Stimulated activated CD4-positive, alpha-beta T cell treated with anti-CD3 and anti-CD28 coated beads, Interleukin-12 subunit alpha, Interleukin-12 subunit beta, amount 100 ng/mL, for 48 hours (primary cell): ENCODE measurements at places on chromosomes 1 and 21.

- no peak for DNase-seq
Measured at GRCh38 chr1:172383536-172383935, 36.9 kb upstream of the C1orf105 start.

GRCh38 chr1:28118640-28119307 is 30.4 kb upstream of the EYA3 start:
- DNase-seq: no peak

- DNase-seq: no peak
Measured at GRCh38 chr1:222784916-222785315, 29.9 kb upstream of the DISP1 start.

GRCh38 chr1:3905953-3906671 is 6.0 kb upstream of the C1orf174 start:
- no peak for DNase-seq

DNA sequence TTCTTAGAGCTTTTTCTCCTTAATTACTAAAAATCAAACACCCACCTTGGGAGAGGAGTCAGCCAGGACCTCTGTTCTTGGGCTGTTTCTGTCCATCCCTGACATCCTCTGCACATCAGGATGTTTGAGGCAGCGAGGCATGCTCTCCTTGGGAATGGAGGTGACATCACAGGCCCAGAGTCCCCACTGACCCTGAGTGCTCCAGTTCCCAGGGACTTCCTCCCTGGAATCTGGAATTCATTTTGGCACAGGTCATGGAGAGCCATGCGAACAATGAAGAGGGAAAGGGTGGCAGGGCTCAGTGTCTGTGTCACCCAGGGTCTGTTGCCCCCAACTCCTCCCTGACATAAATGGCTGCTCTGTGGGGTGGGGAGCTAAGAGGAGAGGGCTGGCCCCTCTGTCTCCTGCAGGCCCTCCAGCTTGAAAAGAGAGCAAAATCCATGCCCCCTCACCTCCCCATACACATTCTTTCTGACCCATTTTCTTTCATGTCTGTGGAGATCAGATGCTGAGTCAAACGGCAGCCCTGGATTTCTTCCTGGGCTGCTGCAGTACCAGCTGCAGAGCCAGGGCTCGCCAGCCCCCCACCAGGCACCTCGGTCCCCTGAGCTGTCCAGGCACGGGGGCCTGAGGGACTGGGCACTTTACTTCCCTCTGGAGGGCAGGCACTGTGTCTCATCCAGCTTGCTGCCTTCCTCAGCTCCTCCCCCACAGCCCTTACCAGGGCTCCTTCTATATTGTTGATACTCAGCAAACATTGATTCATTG is 102.0 kb downstream of the NMNAT2 start:
- no peak for DNase-seq

DNA sequence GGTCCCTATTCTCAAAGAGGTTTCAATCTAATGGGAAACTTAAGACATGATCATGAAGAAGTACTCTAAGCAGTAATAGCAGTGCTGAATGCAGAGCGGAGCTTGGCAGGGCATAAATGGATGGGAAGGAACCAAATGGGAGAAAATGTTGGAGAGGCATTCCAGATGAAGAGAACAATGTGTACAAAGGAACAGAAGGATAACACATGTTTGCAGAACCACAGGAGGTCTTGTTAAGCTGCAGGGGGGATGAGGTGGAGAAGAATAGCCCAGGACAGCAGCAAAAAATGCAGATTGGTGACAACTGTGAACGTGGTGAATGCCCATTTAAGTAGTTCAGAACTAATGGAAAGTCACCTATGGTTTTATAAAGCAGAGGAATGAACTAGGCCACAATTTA is 99.1 kb downstream of the ASTN1 start:
- no peak for DNase-seq

GRCh38 chr1:244545511-244545910 is 84.4 kb downstream of the CATSPERE start:
- no peak for DNase-seq

DNA sequence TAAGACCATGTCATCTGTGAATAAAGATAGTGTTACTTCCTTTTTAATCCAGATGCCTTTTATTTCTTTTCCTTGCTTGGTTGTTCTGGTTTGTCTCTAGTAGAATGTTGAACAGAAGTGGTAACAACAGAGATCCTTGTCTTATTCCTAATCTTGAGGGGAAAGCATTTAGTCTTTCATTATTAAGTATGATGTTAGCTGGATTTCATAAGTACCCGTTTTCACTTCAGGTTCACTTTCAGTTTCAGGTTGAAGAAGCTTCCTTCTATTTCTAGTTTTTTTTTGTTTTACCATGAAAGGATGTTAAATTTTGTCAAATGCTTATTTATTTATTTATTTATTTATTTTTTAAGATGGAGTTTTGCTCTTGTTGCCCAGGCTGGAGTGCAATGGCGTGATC is 22.3 kb upstream of the AGPAT3 start:
- DNase-seq: no peak

- no peak for DNase-seq
Measured at GRCh38 chr1:5936621-5937372, 55.4 kb downstream of the NPHP4 start.

DNA sequence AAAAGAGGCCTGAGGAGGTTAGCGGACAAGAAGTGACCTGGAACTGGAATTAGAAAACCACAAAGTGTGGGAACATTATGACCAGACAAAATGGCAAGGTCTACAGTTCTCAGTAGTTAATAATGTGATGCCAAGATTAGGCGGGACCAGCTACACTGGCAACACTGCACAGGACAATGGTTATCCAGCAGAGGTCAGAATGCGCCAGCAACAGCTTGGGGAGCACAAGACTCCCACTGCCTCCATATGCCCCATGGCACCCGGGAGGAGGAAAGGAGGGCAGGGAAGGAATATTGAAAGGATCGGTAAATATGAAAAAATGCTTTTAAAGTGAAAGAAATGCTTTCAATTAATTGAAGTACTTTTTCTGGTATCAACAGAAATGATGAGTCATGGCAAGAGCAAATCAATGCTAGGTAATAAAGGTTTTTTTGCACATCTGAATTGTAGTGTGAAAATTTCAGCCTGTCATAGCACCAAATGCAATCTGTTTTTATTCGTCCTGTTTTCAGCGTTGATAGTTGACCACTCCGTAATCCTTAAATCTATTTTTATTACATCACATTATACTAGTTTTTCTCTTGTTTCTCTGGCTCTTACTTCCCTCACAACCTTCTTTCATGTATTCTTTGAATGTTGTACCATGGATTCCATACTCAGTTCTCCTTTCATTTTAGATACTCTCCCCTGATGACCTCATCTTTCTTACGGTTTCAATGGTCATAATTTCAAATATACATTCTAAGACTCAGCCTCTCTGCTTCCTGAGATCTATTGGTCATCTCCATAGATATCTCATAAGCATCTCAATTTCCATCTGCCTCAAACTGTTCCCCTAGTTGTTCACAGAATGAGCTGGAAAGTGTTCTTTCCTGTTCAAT is 30.7 kb downstream of the VCAM1 start:
- no peak for DNase-seq

GRCh38 chr1:110462964-110463363 is 12.0 kb downstream of the PROK1 start:
- DNase-seq: no peak

DNA sequence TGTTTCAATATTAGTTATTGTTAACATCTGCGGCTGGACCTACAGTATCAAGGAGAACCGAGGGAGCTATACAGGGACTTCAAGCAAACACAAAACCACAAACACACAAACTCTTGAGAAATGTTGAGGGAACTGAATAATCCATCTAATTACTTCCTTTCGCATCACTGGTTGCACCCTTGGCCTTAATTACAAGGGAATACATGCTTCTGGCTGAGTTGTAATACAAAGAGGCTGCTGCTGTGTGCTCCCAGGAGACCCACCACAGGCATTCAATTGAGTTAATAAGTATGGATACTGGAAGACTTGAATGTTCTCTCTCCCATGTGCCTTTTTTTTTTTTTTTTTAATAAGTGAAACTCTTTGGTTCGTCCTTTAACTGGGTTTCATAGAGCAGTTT is 16.8 kb upstream of the SMYD2 start:
- DNase-seq: no peak

- DNase-seq: no peak
Measured at GRCh38 chr1:31679676-31680230, 24.1 kb downstream of the COL16A1 start.

DNA sequence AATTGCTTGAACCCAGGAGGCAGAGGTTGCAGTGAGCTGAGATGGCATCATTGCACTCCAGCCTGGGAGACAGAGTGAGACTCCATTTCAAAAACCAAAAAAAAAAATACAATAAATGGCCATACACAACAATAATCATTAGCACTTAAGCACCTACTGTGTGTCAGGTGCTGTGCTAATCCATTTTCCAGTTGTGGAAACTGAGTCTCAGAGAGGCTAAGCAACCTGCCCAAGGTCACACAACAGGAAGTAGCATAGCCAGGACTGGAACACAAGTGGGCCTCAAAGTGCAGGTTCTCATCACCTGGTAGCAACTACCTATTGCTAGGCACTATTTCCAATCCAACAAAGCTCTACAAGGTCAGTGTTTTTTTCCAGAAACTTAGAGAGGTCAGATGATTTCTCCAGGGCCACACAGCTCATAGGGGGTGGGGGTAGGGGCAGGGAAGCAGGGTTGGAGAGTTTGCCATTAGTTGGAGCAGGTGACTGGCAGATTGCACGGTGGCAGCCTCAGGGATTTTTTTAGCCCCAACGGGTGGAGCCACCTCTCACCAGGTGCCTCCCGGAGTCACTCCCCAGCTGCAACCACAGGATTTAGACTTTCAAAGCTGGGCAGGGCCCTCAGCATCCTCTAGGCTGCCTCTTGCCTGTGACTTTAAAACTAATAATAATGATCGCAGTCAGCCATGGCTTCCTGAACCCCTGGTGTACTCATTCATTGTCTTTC is 52.5 kb upstream of the ID3 start:
- DNase-seq: no peak

DNA sequence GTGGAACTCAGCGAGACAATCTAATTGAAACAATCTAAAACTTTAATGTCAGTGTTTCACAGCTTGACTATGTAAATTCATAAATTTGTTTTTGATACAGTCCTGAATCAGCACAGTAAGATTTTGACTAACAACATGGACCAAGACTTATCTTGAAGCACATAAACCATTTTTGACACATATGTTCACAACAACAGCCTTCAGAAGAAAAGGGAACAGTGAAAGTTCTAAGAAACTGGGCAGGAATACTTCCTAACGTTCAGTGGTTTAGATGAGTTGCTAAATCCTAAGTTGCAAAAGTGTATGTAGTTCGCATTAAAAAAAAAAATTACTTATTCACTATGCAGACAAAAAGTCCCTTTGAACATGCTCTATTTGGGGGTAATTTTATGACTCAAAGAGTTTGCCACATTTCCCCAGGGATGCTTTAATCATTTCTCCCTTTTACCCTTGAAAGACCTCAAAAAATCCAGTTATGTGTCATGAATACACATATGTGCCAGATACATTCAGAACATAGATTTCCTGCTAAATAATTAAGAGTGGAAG is 120.2 kb downstream of the MRPL39 start:
- DNase-seq: no peak

- no peak for DNase-seq
Measured at GRCh38 chr1:67791686-67792085, 41.6 kb downstream of the GNG12 start.

DNA sequence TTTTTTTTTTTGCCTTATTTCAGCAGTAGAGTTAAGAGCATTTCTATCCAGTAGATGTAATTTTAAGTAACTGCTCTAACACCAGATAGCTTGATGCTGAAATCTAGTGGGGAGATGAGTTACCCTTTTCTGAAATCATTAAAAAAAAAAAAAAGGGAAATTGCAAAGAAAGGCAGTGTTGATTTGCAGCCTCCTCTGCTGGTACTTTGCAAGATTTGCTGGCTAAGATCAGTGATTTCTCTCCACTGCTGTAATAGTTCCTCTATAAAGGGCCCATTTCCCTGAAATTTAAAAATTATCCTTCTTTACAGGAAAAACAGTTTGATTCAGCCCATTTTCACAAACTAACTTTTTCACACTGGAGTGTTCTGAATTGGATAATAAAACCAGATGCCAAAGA is 120.6 kb downstream of the PTBP2 start:
- DNase-seq: no peak

GRCh38 chr21:32560896-32561295 is 24.4 kb downstream of the TCP10L start:
- DNase-seq: no peak

DNA sequence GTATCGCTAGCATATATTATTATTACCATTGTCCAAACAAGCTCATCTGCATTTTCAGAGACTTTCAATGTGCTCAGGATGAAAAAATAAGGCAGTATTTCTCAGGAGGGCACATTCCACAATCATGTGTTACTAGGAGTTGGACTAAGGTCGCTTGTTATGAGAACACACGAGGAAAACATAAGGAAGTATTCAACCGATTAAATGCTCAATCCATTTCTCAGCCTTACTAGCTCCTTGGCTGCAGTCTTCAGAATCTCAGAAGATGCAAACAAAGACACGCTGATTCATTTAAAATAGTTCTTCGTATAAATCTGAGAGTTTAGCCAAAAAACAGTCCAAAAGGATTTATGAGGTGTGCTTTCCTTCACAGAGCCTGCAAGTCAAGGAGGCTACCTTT is 82.0 kb upstream of the JAK1 start:
- no peak for DNase-seq

GRCh38 chr1:44592208-44593145 is 81.8 kb downstream of the TMEM53 start:
- DNase-seq: no peak

- DNase-seq: no peak
Measured at GRCh38 chr21:23021481-23021880, 2023.3 kb downstream of the NCAM2 start.

- DNase-seq: no peak
Measured at GRCh38 chr1:245717611-245718010, 562.8 kb downstream of the KIF26B start.

DNA sequence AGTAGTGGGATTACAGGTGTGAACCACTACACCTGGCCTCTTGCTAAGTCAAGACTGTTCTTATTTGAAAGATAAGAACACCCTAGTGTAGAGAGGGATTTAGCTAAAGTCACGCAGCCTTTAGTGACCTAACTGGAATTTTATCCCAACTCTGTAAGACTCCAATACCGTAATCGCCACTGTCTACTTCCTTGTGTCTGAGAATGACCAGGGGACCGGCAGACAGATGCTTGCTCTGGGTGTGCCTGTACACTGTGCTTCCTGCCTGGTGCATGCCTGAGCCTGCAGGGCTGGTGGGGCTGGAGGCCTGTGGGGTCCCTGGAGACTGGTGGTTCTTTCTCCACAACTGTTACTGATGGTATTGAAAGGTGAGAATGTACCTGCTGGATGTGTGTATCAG is 15.3 kb downstream of the MFSD2A start:
- DNase-seq: no peak
